M059J (cell line): ENCODE measurements at places on chromosomes 12 and 14.
A peak's percentile ranks its signal among the peaks of the same experiment; 100 is the strongest.

DNA sequence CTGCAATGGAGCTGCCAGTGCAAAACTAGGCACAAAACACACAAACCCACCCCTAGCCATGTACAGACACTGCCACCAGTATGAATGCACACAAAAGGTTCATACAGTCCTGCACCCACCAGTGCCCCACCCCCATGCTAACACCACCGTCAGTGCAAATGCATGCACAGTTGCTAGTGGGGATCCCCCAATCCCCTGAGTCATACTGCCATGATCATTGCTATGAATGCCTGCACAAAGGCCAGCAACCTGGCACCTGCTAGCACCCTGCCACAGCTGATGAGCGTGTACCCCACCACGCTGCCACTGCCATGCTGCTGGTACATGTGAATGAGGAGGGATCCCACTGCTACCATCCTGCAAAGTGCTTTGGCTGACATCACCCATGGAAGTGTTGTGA, 23.9 kb downstream of the PZP start:
- no peak for DNase-seq

- peak; percentile 16 for DNase-seq
Observed at GRCh38 chr14:74290415-74290814, 12.3 kb downstream of the ABCD4 start.

- no peak for DNase-seq
Observed at GRCh38 chr14:66979101-66979974, 209.9 kb upstream of the GARIN2 start.

GRCh38 chr12:42508913-42509460, 80.6 kb downstream of the PRICKLE1 start:
- DNase-seq = no peak

GRCh38 chr12:122199484-122200355, 3.8 kb upstream of the B3GNT4 start:
- DNase-seq = no peak

GRCh38 chr14:23284654-23285529, 1.0 kb downstream of the HOMEZ start:
- no peak for DNase-seq

DNA sequence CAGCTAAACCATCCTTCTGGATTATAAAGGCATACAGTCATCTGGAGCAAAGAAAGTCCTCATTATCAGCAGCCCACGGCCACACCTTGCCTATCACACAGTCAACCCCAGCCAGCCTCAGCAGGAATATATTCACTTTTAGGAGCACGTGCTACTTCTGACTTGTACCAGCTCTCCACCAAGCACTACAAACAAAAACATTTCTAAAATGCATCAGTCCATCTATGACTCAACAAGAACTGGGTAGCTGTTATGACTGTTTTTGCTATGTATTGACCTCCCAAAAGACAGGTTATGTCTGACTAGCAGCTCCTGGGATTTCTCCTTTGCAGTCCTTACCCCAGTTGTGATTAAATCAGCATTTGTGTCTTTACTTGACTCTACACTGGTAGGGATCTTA, 31.2 kb downstream of the NUAK1 start:
- peak; percentile 81 for DNase-seq

GRCh38 chr14:36656687-36657398, 4.8 kb upstream of the PAX9 start:
- DNase-seq = no peak

GRCh38 chr14:103393070-103393469, 7.9 kb downstream of the MARK3 start:
- no peak for DNase-seq

GRCh38 chr14:99164712-99165111, 107.3 kb downstream of the BCL11B start:
- DNase-seq = no peak

- DNase-seq = no peak
Observed at GRCh38 chr12:93127582-93128331, 198.7 kb upstream of the EEA1 start.

DNA sequence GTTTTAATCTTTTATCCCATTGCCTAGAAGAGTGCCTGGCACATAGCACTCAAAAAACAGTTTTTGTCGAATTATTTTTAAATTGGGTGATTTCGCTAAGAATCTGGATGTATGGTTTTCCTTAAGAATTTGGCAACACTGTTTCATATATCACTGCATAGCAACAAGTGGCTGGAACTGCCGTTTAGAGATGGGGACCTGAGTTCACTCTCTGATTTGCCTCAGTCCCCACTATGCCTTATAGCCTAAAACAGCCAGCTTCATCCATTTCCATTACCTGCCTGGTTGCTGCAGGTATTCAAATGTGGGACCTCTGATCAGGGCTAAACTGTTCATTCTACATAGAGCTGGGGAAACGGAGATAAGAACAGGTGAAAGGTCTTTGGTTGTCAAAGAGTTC, 1.8 kb downstream of the HEBP1 start:
- no peak for DNase-seq

- no peak for DNase-seq
Observed at GRCh38 chr12:47087088-47087688, 7.4 kb upstream of the AMIGO2 start.

DNA sequence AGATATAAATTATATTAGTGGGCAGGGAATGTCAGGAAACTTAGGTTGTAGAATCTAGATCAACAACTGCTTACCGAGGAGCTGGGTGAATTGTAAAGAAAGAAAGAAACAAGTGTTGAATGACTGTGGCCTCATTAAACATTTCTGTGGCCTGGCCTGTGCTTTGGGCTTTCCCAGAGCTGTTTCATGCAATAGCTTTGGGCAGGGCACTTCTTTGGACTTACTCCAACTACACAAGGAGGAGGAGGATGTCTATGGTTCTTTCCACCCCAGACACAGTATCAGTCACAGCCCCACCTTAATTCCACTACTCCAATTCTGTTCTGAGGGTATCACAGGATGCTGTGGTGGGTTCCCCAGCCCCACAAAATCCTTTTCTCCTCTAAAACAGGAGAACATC, 38.0 kb downstream of the DPF3 start:
- peak; percentile 78 for DNase-seq

DNA sequence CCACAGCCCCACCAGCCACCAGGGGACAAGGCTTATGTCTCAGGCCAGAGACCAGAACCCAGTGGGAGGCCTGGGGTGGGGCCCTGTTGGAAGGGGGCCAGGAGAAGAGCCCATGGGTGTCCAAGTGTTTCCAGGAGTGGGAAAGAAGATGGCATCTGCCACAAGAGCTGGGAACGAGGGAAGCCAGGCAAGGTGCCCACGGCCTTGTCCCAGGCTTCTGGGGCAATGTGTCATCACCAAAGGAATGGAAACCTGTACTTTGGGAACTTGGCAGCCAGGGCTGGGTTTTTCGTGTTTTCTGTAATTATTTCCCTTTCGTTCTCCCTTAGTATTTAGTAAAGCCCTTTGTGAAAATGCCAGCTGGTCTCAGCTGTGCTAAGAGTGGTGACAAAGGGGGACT, 5.3 kb upstream of the PGF start:
- DNase-seq = peak; percentile 35

DNA sequence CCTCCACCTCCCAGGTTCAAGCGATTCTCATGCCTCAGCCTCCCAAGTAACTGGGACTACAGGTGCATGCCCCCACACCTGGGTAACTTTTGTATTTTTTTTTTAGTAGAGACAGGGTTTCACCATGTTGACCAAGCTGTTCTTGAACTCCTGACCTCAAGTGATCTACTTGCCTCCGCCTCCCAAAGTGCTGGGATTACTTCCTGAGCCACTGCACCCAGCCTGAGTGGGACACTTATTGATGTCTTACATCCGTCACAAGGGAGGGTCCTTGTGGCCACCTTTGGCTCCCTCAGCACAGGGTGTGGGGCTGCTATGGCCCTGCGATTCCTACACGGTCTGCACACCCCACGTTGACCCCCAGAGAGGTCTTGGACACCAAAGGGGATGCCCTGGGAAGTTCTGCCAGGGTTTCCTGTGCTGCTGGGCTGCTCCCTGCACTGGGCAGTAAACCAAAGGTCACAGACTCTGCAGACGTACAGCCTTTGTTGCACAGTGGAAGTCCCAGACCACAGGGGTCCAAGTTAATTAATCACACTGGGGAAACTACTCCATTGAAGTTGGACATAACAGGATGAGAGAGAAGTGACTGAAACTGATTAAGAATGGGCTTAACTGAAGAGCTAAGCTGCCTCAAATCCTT, 95.7 kb downstream of the SAMD4A start:
- no peak for DNase-seq

DNA sequence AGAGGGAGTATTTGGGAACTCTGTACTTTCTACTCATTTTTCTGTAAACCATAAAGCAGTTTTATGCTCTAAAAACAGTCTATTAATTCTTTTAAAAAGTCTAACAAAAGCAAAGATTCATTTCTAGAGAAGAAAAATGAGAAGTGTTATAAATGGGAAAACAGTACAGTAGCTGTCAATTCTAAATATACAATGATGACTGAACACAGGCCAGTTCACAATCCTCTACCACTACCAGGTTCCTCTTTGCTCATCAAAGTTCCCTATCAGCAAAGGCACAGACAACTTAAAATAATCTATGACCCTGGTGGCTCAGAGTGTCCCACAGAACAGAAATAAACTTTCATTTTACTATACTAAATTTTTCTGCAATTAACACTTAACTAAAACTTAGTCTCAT, 12.5 kb downstream of the NAA25 start:
- no peak for DNase-seq

- no peak for DNase-seq
Observed at GRCh38 chr14:55353686-55354467, 57.8 kb downstream of the ATG14 start.

DNA sequence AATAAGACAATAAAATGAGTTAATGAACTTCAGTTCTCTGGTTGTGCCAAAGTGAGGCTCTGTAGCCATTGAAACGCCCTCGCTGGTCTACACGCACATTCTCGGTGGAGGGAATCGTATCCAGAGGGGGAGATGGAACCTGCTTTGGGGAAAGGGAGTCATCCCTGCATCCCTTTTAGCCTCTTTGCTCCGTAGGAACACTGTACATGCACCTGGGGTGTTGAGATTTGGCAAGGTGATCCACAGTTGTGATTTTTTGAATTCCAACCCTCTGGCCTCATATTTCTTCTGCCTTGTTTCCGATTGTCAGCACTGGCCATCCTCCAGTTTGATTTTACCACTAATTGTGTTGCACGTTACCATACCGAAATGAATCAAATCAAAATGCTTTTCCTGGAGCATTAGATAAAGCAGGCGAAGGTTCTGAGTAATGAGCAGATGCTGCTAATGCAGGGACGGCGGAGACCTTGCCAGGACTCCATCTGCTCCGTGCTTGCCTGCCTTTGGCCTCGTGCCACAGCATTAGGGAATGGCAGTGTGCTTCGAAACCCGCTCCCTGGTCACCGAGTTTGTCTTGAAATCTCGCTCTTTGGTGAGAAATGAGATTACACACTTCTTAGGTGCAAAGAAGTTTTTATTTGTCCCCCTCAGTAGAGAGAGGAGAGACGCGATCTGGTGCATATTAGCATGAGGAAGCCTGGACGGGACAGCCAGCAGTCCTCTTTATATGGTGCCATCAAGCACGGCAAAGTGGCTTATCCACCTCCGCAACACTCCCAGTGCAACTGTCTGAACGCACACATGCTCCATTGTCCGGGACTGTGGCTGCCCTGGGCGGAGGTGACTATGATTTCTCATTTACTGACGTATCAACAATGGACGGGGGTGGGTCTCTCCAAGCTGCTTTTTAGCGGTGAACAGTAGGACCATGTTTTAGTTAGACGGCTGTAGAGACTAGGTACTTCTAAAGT, 59.1 kb downstream of the FBXW8 start:
- no peak for DNase-seq
